ENCODE measurements at places on chromosomes 12 and 14.

- DNase-seq: no peak
Measured at GRCh38 chr12:7917392-7918267, 18.4 kb downstream of the SLC2A3 start.

DNA sequence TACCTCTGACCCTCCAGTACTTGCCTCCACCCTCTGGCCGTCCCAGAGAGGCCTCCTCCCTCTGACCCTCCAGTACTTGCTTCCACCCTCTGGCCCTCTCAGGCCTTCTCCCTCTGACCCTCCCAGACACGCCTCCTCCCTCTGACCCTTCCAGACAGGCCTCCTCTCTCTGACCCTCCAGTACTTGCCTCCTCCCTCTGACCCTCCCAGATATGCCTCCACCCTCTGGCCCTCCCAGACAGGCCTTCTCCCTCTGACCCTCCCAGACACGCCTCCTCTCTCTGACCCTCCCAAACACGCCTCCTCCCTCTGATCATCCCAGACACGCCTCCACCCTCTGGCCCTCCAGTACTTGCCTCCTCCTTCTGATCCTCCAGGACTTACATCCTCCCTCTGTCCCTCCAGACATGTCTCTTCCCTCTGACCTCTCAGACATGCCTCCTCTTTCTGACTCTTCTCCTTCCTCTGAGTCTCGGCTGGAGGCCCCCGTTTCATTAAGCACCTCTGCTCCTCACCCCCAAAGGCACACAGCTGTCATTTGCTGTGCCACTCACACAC, 71.9 kb downstream of the PHETA1 start:
- DNase-seq: no peak

DNA sequence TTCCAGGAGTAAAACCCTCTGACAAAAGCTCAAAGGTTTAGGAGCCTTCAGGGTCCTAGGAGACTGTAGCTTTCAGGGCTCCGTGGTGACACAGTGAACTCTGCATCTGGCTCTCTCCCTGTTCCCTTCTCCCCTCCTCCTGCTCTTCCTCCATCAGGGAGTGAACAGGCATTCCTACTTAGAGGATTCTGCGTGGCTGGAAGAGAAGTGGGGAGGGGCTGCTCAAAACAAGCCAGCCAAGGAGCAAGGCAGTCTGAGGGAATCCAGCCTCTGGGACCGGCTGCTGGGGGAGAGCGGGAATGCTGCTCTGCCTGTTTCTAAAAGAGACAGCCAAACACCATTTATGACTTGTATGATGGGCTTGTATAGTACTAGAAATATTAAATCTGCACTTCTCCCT, 49.5 kb downstream of the RBMS2 start:
- no peak for DNase-seq

DNA sequence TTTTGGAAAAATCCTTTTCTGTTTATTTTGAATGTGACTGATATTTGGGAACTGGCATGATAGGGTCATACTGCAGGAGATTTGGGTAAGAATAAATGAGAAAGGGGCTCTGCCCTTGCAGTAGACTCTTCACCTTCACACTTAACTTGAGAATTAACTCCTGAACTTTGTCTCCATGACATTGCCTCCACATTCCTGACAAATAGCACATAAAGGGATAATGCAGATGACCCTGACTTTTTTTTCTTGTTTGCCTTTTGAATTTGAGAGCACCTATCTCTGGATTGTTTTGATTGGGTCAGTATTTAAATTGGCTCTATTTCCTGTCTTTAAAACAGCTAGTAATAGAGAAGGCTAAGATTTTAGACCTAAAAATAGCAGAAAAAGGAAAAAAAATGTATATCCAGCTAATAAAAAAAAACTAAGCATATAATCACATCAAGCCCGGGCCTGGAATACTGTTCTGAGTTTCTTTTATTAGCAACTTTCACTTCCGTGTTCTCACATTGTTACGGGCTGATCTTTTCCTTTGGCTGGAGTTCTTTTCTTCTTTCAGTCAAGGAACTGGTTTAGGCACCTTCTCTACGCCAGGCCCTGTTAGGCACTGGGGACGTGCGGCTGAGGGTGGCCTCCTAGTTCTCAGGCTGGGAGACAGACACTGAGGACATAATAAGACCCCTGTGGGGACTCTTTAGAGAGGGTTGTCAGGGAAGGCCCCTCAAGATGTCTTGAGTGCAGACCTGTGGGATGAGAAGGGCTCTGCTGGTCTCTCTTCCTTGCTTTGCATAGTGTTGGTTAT, 53.1 kb upstream of the GNPNAT1 start:
- no peak for DNase-seq

DNA sequence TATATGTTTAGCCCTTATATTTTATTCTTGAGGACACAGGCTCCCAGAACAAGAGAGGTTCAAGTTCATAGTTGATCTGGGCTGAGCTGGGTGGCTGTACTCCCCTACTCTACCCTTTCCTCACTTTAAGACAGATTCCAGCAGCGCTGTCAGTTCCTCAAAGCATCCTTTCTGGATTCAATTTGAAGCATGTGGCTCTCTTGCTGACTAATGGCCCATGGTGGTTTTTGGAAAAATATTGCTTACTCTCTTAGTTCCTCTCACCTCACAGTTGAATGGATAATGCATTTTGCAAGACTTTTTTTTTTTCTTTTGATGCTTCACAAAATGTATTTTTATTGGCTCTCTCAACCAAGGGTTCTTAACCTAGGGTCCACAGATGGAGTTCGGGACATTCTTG, 4.1 kb downstream of the PELI2 start:
- no peak for DNase-seq

DNA sequence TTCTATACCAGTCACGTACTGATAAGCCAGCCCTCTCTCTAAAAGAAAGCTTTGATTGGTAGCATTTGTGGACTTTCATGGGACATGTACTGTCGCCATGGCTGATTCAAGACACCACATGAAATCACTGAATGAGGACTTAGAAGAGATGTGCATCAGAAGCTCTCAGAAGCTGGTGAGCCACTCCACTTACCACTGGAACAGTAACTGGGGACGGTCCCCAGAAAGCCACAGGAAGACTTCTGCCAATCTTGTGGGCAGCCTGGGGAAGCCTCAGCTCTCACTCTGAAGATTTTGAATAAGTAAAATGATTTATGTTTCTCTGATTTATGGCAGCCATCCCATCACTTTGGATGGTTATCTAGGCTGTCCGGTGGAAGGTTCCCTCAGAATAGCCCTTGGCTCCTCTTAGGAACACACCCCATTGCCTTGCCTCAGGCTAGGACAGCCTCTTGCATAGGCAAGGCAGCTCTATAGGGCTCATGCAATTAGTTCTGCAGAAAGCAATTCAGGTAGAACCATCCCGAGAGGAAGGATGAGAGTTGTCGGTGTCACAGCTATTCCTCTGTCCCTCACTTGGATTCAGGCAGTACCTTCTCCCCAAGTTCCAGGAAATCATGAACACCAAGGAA, 9.8 kb downstream of the DHRS1 start:
- DNase-seq: no peak

DNA sequence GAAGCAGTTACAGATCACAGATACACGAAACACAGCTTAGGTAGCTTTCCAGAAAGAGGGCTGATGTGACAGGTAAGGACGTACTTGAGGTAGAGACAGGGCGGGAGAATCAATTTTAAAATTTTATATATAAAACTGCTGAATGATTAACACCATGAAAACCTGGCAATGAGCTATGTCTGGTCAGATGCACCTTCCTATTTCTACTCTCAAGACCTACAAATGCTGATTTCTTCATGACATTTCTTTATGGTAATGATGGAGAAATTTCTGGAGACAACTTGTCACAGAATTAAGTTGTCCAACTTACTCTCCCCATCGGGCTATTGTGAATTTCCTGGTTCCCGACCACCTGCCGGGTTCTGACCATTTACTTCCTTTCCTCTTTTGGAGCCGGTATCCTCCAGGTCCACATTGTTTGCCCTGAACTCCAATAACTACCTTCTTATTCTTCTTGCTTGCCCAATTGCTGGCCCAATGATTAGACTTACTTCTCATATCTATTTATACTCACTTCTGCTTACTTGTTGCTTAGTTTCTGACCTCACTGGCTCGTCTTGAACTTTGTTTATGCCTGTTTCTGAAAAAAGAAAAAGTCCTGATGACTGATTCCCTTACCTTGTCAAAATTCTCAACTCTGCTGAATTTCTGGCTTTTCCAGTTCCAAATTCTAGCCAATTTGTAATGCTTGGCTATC, 12.8 kb upstream of the ATP2B1 start:
- no peak for DNase-seq

DNA sequence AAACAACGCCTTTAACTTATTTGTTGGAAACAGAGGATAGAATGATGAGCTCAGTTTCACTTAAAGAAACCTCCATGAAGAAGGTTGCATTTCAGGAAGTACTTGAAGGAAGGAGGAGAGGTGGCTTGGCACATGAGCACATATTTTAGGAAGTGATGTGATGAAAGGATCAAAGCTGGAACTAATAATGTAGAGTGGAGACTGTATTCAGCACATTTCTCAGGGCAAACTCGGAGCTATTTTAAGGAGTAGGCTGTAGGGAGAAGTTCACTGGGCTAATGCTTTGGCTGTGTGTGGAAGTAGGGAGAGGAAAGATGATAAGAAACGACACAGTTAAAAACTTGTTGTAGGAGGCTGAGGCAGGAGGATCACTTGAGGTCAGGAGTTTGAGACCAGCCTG, 272.8 kb downstream of the AKAP6 start:
- no peak for DNase-seq

- no peak for DNase-seq
Measured at GRCh38 chr14:74478996-74479635, 14.0 kb downstream of the NPC2 start.

DNA sequence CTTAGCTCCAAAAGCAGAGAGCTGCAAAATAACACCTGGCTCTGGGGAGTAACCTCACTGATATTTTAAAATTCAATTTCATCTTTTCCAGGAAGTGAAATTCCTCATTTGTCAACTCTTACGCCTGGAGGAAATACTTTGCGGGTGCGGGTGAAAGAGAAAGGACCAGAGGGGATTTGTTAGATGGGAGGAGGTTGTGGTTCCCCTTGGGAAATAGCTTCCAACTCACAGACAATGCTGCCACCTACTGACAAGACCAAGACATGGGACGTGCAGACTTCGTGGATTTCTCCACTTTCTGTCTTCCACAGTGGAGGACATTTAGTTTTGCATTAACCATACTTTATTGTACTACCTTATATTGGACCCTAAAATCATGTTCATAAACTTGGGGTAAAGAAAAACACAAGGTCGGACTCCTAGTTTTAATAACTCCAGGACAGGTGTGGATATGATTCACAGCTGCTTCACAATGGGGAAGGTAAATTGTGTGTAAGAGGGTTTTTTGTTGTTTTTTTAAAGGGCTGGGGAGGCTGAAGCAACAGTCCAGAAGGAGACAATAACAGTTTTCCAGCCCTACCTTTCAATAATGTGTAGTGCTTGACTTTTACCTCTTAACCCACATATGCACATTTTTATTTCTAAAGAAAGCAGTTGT, 10.8 kb downstream of the FBXL14 start:
- DNase-seq: peak; percentile 65

GRCh38 chr12:82638324-82638723, 48.4 kb upstream of the TMTC2 start:
- DNase-seq: no peak

DNA sequence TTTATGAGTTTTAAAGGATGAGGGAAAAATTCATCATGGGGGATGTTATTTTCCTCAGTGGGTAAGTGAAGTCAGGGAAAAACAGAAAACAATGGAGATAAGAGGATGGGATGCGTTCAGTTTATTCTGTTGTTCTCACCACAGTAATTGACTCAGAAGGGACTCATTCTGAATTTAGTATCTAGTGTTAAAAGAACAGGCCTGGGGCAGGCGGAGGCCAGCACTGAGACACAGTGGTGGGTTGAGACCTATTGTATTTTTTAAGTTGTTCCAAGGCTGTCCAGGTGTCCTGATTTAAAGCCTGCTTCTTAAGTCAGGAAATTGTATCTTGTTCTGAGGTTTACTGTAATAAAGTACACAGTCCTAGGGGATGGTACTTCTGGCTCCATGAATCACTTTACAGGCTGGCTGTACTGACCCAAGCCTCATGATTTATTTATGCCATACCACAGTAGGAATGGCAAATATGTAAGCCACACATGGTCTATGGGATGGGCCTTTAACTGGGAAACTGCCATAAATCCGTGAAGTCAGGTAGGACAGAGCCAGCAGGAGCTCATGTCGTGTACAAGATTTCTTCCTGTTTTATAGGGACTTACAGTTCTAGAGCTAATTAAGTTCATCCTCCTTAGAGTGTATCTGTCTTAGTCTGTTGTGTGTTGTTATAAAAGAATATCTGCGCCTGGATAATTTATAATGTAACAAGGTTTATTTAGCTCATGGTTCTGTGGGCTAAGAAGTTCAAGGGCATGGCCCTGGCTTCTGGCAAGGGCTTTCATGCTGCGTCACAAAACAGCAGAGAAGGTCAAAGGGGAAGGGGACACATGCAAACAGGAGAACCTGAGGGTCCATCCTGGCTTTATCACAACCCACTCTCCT, 244.1 kb downstream of the FBXL14 start:
- DNase-seq: no peak

- no peak for DNase-seq
Measured at GRCh38 chr12:77130193-77130592, 64.8 kb upstream of the E2F7 start.

DNA sequence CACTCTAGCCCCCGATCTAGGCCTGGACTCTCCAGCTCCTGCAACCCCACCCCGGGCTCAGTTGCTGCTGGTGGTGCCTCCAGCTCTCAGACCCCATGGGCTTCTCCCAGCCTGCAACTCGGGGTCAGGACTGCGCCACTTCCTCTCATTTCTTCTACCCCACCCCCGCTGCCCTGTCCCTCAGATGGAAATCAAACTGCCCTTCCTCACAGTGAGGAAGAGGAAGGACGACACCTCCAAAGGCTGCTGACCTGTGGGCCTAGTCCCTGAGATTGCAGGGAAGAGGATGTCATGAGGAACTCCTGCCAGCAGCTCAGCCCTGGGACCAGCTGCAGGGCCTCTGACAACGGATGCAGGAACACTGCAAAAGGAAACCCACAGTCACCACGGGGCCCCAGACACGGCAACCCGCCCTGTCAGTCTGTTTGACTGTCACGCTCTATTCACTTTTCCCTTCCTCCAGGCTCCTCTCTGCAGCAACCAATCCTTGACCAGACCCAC, 29.3 kb upstream of the PNMA1 start:
- DNase-seq: peak; percentile 48

DNA sequence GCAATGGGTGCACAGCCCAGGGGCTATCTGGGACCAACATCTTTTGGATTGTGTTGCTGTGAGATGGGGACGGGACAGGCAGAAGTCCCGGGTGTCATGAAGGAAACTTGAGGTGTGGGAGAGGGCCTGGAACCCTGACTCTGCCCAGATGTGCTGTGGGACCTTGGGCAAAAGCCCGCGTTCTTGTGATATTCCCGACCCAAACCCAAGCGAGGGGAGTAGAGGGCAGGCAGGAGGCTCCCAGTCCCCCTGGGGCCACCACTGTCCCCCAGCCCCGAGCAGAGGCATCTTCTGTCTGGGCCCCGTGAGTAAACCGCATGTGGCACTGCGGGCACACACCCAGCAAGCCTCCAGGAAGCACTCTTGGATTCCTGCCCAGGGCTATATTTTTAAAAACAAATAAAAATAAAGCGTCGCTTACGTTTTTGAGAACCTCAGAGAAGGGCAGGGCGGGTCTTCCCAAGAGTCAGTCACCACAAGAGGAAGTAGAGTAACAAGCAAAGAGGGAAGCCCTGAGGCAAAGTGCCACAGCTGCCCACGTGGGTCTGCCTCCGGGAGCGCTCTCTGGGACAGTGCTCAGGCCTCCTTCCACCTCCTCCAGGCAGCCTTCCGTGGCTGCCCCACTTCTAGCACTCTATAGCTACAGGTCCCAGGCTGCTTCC, 39.5 kb downstream of the BEGAIN start:
- peak; percentile 30 for DNase-seq

GRCh38 chr12:117853600-117853999, 115.2 kb downstream of the KSR2 start:
- DNase-seq: no peak

GRCh38 chr12:106205208-106206069, 42.4 kb downstream of the CKAP4 start:
- no peak for DNase-seq
